ENCODE measurements at places on chromosomes 13 and 19.

- DNase-seq, result no peak
Measured at GRCh38 chr13:73387318-73387717, 328.5 kb downstream of the KLF5 start.

DNA sequence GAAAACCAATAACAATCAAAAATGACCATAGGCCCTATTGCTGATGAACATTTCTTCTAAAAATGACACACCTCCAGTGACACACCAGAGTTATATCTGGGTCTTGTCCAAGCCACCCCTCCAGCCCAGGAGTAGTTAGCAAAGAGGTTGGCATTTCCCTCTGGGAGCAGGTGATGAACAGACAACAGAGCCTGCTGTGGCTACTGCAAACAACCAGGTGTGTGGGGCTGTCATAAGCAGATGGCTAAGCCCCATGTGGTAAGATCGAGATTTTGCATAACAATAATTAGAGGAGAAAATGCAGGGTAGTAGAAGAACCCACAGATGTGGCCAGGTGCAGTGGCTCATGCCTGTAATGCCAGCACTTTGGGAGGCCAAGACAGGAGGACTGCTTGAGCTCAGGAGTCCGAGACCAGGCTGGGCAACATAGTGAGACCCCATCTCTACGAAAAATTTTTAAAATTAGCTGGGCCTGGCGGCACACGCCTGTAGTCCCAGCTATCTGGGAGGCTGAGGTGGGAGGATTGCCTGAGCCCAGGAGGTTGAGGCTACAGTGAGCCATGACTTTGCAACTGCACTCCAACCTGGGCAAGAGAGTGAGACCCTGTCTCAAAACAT, 5.0 kb downstream of the XRCC1 start:
- no peak for DNase-seq

GRCh38 chr13:32878163-32878562, 138.1 kb upstream of the KL start:
- no peak for DNase-seq

GRCh38 chr19:46990991-46991676, 28.5 kb upstream of the NPAS1 start:
- DNase-seq, result peak; percentile 33

- no peak for DNase-seq
Measured at GRCh38 chr19:27794494-27795042, 1418.4 kb downstream of the UQCRFS1 start.

- peak; percentile 87 for DNase-seq
Measured at GRCh38 chr19:2050991-2051772, at the start of gene MKNK2. TSS of gene MKNK2 (minus strand) at chr19:2051244. CDS start at chr19:2050851, 393 bp downstream.

DNA sequence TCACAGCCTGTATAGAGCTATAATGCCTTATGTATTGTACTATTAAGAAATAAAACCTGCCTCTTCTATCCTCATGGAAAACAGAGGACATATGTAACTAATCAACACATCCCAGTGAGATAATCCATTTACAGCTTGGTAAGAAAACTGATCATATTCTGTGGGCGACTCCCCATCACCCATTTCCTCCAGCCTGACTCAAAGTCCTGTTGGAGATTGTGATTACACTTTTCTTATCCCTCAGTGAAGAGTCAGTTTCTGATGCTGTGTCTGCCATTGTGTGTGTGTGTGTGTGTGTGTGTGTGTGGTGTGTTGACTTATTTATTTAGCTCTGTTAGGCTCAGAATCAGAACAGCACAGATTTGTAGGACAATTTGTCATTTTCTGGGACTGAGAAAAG, 212.8 kb downstream of the FGF9 start:
- no peak for DNase-seq

DNA sequence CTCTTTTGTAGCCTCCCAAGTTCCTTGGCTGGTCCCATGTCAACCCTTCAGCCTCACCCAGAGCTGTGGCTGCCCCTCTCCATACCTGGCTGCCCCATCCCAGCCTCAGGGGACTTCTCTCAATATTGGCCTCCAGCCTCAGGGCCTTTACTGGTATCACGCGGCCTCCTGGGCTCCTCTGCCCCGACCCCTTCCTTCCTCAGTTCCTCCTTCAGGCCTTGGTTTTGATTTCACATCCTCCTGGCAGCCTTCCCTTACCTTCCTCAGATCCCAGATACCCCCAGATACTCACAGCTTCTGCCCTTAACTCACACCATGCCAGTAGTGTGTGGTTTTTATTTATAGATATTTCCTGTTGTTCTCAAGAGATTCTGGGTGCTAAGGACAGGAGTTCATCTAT, 12.8 kb upstream of the SCN1B start:
- no peak for DNase-seq

- no peak for DNase-seq
Measured at GRCh38 chr13:31951215-31951678, 80.3 kb upstream of the FRY start.

DNA sequence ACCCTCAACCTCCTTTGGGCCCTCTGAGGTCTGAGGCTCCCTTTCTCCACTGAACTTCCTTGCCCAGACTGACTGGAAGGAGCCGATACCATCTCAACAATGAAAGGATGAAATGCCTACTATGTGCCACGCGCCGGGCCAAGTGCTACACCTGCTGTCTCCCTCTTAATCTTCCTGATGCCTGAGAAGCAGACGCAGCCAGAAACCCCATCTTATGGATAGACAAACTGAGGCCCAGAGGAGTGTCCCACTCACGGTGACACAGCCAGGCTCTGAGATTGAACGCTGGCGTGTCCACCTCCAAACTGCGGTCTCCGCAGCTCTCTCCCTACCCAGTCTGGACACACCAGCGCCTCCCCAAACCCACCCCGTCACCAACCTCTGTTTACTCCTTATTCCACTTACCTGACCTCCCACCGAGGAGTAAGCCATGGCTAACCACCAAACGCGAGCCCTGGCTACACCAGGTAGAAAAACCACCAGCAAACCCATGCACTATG, 20.9 kb downstream of the MLLT1 start:
- no peak for DNase-seq

DNA sequence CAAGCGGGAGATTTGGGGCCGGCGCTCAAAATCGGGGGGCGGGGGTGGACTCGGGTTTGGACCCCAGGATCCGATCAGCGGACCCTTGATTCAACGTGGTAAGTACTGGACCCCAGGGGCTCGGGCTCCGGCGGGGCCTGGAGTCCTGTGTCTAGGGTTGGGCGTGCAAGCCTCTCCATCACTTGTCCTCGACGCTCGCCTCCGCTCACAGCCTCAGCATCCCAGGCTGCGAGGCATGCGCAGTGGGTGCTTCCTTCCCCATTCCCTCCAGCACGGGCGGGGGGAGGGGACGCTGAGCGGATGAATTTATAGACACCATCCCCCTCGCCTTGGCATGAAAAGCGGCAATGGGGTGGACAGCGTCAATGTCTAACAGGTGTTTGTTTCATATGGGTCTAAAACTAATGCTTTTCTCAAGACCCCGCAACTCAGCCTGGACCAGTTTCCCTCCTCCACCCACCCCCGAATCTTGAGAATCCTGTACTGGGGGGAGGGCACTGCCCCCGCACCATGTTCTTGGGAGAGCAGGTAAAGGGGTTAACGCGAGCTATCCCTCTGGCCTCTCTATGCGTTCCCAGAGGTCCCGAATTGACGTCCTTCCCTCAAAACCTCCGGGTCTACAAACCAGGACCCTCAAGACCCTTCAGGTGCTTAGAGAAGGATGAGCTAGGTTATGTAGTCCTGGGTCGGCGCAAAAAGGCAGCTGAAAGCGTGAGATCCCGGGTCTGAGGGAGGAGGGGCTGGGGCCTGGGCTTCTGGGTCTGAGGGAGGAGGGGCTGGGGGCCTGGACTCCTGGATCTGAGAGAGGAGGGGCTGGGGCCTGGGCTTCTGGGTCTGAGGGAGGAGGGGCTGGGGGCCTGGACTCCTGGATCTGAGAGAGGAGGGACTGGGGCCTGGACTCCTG, 579 bp downstream of the CPT1C start:
- peak; percentile 84 for DNase-seq

GRCh38 chr19:11580116-11580515, 2.7 kb upstream of the ACP5 start:
- DNase-seq, result no peak

DNA sequence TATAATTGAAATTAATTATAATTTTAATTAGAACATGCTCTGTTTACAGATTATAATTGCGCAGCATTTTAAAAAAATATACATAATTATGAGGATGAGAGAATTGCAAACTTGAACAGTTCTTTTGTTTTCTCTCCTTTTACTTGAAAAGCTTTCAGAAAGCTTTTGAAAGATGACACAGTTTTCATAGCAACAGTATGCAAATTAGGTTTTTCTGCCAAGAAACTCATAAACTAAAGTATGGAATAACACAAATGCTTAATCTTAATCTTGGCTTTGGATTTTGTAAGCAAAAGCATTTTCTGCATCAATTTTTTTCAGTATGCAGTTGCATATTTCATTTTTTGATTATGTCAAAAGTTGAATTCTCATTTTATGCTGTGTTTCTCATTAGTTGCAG, 32.8 kb upstream of the AKAP11 start:
- no peak for DNase-seq

DNA sequence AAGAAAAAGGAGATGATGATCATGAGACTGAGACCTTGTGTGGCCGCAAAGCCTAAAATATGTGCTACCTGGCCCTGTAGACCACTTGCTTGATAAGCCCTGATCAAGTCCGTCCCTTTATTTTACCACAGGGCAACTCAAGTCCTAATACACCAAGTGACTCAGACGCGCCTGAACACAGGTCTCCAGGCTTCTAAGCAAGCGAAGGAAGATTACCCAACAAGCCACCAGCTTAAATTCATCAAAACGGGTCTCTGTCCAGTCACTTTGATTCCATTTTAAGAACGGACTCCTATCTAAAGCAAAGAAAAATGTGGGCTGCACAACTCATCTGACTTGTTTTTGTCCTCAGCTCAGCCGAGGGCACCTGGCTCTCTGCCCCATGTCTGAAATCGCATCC, 26.8 kb downstream of the SLC7A1 start:
- no peak for DNase-seq

DNA sequence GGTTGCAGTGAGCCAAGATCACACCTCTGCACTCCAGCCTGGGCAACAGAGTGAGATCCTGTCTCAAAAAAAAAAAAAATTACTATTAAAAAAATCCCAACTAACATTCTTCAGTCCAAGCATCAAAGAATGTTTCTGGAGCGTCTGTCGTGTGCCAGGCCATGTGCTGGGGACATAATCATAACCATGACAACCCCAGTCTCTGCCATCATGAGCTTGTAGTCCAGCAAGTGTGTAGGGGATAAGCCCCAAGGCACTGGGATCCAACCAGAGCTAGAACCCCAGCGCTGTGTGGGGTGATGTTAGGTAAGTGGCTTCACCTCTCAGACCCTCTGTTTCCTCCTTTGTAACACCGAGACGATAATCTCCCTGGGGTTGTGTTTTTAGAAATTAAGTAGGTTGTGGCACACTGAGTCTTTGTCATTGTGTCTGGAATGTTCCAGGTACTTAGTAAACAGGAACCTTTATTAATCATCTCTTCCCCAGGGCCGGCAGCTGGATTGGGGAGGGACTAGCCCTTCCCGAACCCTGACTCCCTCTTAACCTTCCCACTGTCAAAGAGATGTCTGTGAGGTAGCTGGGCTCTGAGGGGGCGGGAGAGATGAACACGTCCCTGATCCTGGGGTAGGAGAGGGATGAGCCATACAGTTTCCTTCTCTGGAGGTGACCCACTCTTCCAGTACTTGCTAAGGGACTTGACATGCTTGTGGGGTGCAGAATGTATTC, 5.2 kb downstream of the ITPKC start:
- no peak for DNase-seq

- DNase-seq, result no peak
Measured at GRCh38 chr19:47135156-47135555, 4.5 kb downstream of the SAE1 start.

- DNase-seq, result no peak
Measured at GRCh38 chr13:113862931-113863523, 849 bp downstream of the GAS6 start.

DNA sequence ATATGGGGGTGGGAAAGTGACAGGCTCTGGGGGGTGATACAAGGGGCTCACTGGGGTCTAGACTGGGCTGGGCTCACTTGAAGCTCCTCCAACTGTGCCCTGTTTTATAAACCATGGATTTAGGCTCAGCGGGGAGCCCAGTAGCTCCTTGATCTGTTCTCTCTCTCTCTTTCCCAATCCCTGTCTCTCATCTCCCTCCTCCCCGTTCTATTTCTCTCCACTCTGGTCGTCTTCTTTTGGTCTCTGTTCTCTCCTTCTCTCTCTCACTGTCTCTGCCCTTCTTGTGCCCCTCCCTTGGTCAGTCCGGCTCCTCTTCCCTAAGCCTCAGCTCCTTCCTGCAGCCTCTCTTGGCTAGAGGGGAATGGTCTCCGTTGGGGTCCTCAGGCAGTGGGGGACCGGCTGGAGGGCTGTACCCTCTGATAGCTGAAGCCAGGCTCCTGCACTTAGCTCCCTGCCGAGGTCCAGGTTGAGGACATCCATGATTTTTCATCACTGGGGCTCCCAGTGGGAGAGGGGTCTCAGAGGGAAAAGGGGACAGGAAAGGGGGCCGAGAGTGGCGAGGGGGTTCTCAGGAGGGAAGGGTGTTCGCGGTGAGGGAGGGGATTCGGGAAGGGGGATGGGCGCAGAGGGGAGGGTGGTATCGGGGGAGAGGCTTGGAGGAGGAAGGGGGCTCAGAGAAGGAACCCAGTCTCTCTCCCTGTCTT, 8.5 kb downstream of the UNC13A start:
- DNase-seq, result no peak

Measured in NCI-H187 (cell line).